M059J (cell line): ENCODE measurements at places on chromosomes 12 and 14. TPM values are rescaled to one million over a fixed set of nuclear protein-coding genes. Genes with fewer than 3 reads are reported as not detected.

GRCh38 chr14:64119500-64119899 is 174.7 kb downstream of the ESR2 start:
- no peak for DNase-seq

GRCh38 chr14:77024171-77024691 is 4.3 kb downstream of the IRF2BPL start:
- no peak for DNase-seq

DNA sequence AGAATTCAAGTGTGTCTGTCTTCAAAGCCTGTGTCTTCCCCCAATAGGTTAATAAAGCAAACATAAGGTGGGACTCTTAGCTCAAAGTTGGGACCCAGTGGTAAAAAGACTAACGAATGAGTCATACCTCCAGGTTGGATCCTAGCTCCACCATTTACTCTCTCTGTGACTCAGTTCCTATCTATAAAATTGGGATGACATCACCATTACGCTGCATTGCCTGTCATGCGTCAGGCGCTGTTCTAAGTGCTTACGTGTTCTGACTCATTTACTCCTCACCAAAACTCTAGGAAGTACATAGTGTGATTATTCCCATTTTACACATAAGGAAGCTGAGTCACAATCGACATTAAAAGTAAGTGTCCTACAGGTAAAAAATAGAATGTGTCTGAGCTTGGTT is 915.8 kb downstream of the VRK1 start:
- peak; percentile 1 for DNase-seq

DNA sequence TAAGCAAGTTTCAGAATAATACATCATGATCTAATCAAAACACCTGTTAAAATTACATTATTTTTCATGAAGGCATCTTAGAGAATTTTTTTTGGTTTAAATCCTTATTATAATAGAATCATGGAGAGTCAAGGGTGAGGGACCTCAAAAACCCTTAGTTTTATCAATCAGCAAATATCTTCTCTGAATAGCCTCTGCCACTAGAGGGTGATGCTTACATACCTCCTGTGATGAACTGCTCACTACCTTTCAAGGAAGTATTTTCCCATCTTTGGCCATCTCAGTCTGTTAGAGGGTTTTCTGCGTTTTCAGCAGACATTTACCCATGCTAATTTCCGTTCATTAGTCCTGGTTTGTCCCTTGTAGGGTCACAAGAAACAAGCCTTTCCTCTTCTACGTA is 200.2 kb downstream of the TRHDE start:
- peak; percentile 4 for DNase-seq

- no peak for DNase-seq
These were observed 2.4 kb upstream of the GPR65 start for GRCh38 chr14:88002421-88003075.

- no peak for DNase-seq
These were observed 29.4 kb downstream of the SYNE3 start for GRCh38 chr14:95486875-95487668.

Gene RPS6KL1
- not detected in 2 replicates for total RNA-seq

Gene ITGA7
- total RNA-seq = 4.2 and 7.9 TPM in 2 replicates

Gene CD163L1
- 5.8 and 9.7 TPM in 2 replicates for total RNA-seq

Gene KRT2
- total RNA-seq = not detected in 2 replicates

Gene ABCD2
- total RNA-seq = 0.02 TPM in 1 of 2 replicates, not detected in the other

Gene ANG
- 2.8 and 3.0 TPM in 2 replicates for total RNA-seq

Gene FAM186B
- 0.07 TPM in 1 of 2 replicates, not detected in the other for total RNA-seq

Gene PPP4R4
- total RNA-seq = 0.15 and 0.99 TPM in 2 replicates

Gene GNB3
- 0.57 TPM in 1 of 2 replicates, not detected in the other for total RNA-seq
